ENCODE measurements at places on chromosomes 1 and 21. TPM values are rescaled to one million over a fixed set of nuclear protein-coding genes. Genes with fewer than 3 reads are reported as not detected.
A peak's percentile ranks its signal among the peaks of the same experiment; 100 is the strongest.

DNA sequence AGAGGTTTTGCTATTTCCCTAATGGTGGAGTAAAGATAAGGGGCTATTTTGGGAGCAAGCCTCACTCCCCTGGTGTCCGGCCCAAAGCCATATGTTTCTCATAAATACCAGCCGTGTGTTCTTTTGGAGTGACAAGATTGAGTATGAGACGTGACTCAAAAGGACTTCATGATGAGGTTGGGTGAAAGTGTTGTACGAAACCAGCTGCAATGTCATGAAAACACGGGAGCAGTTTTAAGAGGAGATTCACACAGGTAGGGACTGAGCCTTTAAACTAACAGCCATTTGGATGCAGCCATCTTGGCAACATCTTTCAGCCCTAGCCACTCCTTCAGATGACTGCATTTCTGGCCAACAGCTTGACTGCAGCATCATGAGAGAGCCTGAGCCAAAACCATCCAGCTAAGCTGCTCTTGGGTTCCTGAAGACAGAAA, 532.3 kb upstream of the USP24 start:
- DNase-seq, result no peak
- no peaks in the 10 kb centered on the region for H3K36me3 ChIP-seq
- no peaks in the 10 kb centered on the region for H3K27me3 ChIP-seq
- no peak overlapping the region for H3K4me3 ChIP-seq

DNA sequence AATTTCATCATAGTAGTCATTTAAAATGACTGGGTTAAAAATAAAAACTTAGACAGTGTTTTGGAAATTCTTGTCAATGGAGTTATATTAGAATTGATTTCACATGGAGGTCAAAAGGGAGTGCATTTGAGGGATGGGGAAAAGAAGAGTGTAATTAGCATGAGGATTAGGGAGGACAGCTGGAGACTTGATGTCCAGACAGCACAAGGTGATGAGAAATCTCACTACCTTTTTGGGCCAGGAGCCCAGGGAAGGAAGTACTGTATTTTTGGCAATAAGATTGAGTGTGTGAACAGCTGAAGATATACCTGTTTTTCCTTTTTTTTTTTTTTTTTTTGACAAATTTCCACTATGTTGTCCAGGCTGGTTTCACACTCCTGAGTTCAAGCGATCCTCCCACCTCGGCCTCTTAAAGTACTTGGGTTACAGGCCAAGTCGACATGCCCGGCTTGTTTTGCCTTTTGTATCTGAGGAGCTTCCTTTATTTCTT, 163.6 kb downstream of the PAPPA2 start:
- no peak overlapping the region for H3K27ac ChIP-seq
- no peak for DNase-seq
- no peak overlapping the region for H3K4me3 ChIP-seq
- no peaks in the 10 kb centered on the region for H3K36me3 ChIP-seq

DNA sequence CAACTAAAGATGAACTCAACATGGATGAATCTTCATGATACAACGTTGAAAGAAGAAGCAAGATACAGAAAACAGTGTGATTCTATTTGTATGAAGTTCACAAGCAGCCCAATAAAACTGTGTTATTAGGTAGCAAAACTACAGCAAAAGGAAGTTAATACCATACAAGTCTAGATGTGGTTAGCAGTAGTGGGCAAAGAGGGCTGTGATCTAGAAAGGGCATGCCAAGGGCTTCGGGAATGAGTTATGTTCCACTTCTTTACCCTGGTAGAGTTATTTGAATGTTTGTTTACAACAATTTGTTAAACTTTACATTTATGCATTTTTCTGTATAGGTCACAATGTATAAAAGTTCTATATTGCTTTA, 9.2 kb downstream of the TNFRSF9 start:
- H3K4me1 ChIP-seq, result no peaks in the 10 kb centered on the region
- no peak overlapping the region for H3K4me3 ChIP-seq
- H3K27ac ChIP-seq, result no peak overlapping the region
- no peak for DNase-seq
- no peaks in the 10 kb centered on the region for H3K36me3 ChIP-seq

Gene ZNF124
- total RNA-seq, result 6.0 TPM

Gene SOX13
- 15.7 TPM for total RNA-seq

Gene STK40
- 213 TPM for total RNA-seq

Gene RNF186
- total RNA-seq, result not detected

DNA sequence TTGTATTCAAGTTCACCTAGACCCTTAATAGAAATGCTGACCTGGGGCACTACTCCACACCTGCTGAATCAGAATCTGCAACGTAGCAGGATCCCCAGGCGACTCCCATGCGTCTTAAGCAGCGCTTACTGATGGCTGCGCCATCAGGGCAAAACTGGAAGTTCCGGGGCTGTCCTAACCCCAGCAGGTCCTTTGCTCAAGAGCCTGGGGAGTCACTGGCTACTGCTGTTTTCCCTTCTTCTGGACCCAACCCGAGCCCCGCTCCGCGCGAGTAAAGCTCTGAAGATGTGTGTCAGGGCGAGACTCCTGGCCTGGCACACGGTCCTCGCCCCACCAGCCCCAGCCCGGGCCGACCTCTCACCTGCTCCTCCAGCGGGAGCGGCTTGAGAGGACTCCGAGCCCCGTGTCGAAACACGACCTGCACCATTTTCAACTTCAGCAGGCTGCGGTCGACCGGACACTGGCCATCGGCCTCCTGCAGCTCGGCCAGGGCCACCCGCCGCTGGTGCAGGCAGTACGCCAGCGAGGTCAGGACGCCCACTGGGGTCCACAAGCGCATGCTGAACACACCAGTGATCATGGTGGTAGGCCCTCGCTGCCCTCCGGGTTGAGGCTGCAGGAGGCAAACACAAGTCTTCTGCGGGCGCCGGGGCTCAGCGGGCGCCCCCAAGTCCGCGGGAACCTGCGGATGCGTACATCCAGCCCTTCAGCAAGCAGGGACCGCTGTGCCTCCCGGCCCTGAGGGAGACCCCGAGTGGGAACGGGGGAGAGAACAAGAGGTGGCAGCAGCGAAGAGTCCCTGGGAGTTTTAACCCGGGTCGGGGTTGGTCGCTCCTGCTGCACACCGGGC, 630 bp downstream of the ACP6 start:
- peak overlapping the region; percentile 85 for H3K4me3 ChIP-seq
- DNase-seq, result peak; percentile 46
- no peaks in the 10 kb centered on the region for H3K27me3 ChIP-seq
- no peaks in the 10 kb centered on the region for H3K36me3 ChIP-seq
- peaks cover 19% of the 10 kb centered on the region for H3K4me1 ChIP-seq
- peak overlapping the region; percentile 88 for H3K27ac ChIP-seq
